ENCODE measurements at places on chromosomes 5 and 9.

- no peak for DNase-seq
Observed at GRCh38 chr5:110908848-110909247, 162.7 kb upstream of the TSLP start.

DNA sequence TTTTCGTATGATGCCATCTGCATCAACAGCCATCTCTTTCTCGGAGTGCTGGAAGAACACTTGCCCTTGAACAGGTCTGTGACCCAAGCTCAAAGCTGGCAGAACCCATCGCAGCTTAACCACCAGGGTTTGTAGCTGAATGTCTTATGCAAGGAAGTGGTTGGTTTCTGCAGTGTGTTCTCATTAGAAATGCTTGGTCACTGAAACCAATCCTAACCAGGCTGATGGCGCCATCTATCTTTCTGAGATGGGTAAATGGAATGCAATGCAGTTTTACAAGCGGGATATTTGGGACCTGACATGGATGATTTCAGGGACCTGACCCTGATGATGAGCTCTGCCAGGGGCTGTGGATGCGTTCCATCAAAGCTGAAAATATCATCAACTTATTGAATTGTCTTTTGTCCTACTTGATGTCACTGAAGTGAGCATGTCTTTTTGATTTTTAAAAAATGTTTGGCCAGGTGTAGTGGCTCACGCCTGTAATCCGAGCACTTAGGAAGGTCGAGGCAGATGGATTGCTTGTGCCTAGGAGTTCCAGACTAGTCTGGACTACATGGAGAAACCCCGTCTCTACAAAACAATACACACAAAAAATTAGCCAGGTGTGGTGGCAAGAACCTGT is 28.7 kb downstream of the DMRT3 start:
- no peak for DNase-seq

- DNase-seq: no peak
Observed at GRCh38 chr9:71098801-71099200, 22.6 kb downstream of the TRPM3 start.

DNA sequence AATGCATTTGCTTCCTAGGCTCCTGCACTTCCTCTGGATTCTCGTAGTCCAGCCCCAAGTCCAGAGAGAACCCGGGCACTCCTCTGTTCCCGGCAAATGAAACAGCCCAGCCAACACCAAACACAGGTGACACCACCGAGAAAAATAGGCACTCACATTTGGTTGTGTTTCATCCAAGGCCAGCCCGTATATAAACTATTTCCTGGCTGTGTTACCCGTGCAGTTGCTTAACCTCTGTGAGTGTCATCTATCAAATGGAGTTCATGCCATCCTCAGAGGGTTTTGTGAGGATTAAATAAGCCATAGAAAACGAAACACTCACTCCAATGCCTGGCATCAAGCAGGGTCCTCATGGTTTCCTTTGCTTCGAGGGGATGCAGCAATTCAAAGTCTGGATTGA is 115.2 kb downstream of the BOD1 start:
- no peak for DNase-seq

GRCh38 chr9:406886-407654 is 192.4 kb downstream of the DOCK8 start:
- DNase-seq: no peak

GRCh38 chr5:133627180-133627579 is 14.8 kb upstream of the FSTL4 start:
- DNase-seq: no peak

DNA sequence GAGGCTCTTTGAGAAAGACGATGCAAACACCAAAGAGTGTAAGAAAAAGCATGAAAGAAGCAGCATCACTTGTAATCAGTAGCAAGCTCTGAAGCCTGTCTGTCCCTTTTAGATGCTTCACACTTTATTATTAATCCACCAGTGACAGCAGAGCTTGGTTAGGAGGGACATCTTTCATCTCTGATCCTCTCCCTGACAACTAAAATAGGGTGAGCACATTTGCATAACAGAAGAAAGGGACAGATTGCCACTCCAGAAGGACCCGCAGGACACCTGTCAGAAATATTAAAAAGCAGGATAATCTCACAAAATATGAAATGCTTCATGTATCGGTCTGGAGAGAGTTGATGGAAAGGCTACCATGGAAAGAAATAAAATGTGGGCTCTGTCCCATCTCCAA is 71.4 kb upstream of the MAP1B start:
- DNase-seq: no peak

DNA sequence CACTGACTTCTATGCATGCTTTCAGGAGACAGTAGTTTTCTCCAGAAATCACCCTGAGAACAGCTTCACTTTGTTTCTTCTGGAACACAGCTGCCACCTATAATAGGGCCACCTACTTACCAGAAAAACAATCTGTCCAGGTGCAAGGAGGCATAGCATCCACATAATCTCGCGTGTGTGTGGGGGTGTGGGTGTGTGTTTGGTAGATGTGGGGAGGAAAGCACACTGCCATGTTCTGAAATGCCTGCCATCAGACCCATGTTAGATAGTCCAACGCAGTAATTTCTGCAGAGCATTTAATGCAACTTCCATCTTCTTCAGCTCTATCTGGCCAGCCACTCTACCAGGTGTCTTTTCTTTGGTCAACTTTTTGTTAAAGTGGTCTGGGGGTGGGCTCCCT is 102.9 kb downstream of the ACER2 start:
- DNase-seq: no peak

DNA sequence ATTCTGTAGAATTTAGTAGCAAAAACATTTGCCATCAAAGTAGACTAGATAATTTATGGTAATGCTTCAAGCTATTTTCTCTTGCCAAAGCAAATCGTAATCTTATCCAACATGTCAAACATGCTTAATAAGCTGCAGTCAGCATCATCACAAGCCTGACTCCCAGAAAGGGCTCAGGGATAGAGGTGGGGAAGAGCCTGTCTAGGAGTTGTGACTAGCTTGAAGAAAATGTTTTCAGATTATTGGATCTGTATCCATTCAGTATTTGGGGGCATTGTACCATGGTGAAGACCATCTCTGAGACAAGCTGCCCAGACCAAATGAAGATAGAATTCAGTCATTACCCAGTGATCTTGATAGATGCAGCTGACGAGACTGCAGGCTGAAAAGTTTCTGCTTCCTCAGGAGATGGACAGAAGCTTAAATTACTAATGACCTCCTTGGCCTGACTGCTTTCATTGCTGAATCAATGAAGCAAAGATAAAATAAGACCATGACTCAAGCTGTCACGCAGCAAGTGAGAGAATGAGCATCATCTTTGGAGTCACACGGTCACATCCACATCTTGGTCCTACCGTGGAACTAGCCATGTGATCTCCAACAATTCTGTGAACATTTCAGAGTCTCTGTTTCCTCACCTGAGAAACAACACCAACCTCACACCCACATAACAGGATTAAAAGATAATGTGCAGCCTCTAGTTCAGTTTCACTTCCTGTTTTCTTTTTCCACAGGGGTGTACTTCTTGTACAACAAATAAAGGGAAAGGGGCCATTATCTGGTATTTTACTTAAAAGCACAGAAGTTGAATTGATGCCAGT is 9.4 kb downstream of the ERAP2 start:
- DNase-seq: no peak

GRCh38 chr5:148776780-148777179 is 49.6 kb upstream of the ADRB2 start:
- DNase-seq: no peak

GRCh38 chr9:74783408-74783807 is 104.3 kb downstream of the TRPM6 start:
- DNase-seq: no peak

GRCh38 chr5:82334856-82335255 is 56.7 kb upstream of the RPS23 start:
- no peak for DNase-seq

GRCh38 chr5:137438932-137439331 is 60.2 kb downstream of the SPOCK1 start:
- no peak for DNase-seq

DNA sequence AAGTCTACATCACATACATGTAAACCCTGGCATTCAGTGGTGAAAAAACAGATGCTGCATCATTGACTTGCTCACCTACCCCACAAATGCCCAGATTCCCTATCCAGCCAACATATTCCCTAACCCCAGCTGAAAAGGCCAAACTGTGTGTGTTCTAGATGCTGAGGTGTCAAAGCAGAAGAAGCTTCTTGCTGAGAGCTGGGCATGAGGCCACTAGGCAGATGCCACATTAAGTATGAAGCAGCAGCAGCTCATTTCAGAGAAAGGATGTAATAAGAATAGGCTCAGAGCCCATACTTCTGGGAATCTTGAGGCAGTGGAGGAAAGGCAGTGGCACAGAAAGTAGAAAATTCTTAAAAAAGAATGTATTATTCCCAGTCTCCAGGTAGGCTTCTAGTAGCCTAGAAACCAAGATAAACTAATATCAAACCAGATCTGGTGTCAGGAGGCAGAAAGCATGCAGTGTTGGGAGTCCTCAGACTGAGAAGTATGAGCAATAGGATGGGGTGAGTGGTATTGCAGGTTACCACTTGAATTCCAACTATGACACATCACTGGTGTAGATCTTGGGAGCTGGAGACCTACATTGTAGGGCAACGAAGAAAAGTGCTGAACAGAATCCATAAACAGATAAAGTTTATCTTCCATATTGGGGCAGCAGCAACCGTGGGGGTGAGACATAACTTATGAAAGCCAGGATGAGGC is 71.9 kb upstream of the GRHPR start:
- DNase-seq: no peak

DNA sequence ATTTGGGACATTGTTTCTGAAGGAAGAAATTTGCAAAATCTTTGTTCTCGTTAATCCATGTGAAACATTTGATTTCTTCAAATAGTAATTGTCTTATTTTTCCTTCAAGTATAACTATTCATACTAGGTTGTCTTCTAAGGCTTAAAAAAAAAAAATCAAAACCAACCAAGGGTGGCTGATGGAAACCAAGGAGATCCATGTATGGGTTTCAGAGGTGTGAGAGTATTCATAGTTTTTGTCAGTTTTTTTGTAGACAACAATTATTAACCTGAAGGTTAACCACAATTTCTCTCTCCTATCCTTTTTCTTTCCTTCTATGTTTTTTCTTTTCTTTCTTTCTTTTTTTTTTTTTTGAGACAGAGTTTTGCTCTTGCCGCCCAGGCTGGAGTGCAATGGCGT is 35.4 kb downstream of the KDM4C start:
- DNase-seq: no peak

DNA sequence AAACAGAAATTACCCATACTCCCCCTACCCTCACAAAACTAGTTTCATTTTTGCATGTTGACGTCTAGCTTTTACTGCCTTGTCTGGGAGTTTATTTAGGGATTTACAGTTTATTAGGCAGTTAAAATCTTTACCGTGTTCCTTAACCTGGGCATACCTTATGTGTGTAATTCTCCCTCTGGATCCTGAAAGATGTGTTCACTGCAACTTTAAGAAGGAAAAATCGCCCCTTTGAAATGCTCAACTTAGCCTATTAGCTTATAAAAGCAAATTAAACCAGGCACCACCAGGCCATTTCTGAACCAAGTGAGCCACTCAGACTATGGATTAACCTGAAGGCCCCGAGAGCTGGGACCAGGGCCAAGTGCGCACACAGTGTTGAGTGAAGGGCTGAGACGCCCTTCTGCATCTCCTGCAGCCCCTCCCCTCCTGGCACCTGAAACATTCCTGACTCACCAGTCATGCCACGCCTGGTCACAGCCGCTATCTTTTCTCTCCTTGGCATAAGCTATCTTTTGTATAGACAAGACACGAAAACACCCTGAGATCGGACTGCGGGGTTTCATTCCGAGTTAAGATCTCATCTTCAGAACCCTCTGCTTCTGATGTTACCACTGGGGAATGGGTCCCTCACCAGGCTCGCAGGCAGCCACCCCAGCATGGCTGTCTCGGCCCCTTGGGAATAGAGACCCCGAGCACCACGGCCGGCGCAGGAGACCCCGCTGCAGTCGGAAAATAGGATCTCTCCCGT is 111.9 kb downstream of the ROR2 start:
- peak; percentile 91 for DNase-seq

DNA sequence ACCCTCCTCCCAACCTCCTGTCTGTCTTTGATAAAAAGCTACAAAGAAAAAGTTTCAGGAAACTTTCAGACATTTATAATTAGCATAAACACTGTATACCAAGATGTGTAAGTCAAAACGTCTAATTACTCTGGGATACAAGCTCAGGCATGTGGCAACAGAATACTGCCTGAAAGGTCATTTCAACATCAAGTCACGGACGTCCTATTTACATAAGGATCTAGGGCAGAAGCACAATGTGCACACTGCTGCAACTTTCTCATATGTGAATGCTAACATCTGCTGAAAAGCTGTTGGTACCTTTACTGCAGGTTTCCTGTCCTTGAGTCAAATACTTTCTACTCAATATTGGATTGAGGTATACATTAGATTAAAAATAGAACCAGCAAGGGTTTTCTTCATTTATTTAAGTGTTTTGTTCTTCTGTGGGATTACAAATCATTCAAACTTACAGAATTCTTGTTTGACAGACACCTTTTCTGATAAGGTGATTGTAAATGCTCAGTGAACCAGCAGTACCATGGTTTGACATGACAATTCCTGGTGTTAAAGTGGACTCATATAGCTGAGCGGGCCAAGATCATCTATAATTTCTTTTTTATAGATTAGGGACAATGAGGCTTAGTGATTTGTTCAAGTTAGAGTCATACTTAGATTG is 36.8 kb downstream of the ELL2 start:
- DNase-seq: no peak

- no peak for DNase-seq
Observed at GRCh38 chr9:97954550-97954989, 16.6 kb upstream of the HEMGN start.

DNA sequence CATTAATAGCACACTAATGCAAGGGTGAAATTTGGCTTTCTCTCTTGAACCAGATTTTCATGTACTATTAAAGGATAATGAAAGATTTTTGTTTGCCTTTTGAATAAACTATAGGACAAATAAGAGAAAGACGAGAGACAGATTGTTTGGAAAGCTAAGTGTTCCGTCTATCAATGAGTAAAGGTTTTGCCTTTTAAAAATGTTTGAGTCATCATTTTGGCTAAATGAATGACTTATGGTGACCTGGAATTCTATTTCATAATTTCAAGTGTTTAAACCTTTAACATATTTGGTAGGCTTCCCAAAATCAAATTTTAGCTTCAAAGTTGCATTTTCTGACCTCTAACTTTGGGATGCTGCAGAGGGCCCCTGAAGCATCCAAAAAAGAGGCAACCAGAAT is 145.2 kb downstream of the SLC25A46 start:
- DNase-seq: no peak
